Cardiac ventricle fibroblast (primary cell): ENCODE measurements at places on chromosomes 2 and 18. TPM values are rescaled to one million over a fixed set of nuclear protein-coding genes. Genes with fewer than 3 reads are reported as not detected.

The ICOS gene
- not detected in 2 replicates for total RNA-seq

The ACVR1C gene
- 0.06 and 0.10 TPM in 2 replicates for total RNA-seq

The SH3RF3 gene
- total RNA-seq = 5.4 and 5.6 TPM in 2 replicates

The DSG1 gene
- not detected in 2 replicates for total RNA-seq

The MRO gene
- 2.1 and 6.9 TPM in 2 replicates for total RNA-seq

The DSC1 gene
- not detected in 2 replicates for total RNA-seq

The MOGAT1 gene
- not detected in 2 replicates for total RNA-seq

The PLA2R1 gene
- total RNA-seq = 17.7 and 20.8 TPM in 2 replicates

The OTOF gene
- total RNA-seq = 0.06 and 0.54 TPM in 2 replicates

The EGR4 gene
- total RNA-seq = not detected in 2 replicates

The LAMA1 gene
- total RNA-seq = 16.5 and 21.8 TPM in 2 replicates

The SCN7A gene
- total RNA-seq = 0.06 TPM in 1 of 2 replicates, not detected in the other

The ITGAV gene
- total RNA-seq = 81.8 and 90.0 TPM in 2 replicates

The VSNL1 gene
- not detected in 2 replicates for total RNA-seq

The NT5C1B gene
- total RNA-seq = 0.10 TPM in 1 of 2 replicates, not detected in the other

The PDE1A gene
- 81.7 and 85.3 TPM in 2 replicates for total RNA-seq
